ENCODE measurements at places on chromosomes 12 and 14.

- DNase-seq = no peak
Measured at GRCh38 chr14:69719501-69719951, 47.4 kb upstream of the SRSF5 start.

DNA sequence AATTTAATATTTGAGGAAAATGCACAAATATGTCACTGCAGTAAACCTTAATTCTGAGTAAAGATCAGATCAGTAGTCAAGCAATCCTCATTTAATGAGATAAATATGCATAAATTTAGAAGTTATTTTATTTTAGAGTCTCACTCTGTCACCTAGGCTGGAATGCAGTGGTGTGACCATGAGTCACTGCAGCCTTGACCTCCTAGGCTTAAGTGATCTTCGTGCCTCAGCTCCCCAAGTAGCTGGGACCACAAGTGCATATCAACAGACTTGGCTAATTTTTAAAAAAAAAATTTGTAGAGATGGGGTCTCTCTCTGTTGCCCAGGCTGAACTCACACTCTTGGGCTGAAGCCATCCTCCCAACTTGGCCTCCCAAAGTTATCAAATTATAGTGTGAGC lies 41.3 kb downstream of the LMO3 start:
- no peak for DNase-seq

DNA sequence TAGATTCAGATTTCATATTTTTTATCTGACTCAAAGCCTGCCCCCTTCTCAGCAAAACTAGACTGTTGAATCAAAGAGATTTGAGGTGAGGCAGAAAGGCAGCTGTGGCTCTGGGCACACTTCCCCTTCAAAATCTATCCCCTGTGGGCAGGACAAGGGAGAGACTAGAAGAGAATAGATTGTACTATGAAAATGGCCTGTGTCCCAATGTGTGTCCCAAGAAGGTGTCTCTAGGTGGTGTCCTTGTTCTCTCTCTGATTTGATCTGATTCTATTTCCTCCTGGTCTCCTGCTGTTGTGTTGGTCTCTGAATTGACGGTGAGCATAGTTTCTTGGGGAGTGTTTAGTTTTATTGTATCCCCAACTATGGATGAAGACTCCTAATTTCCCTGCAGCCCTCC lies 565.8 kb upstream of the ATP2B1 start:
- no peak for DNase-seq

GRCh38 chr12:30286345-30286926 lies 409.2 kb downstream of the IPO8 start:
- DNase-seq = no peak

DNA sequence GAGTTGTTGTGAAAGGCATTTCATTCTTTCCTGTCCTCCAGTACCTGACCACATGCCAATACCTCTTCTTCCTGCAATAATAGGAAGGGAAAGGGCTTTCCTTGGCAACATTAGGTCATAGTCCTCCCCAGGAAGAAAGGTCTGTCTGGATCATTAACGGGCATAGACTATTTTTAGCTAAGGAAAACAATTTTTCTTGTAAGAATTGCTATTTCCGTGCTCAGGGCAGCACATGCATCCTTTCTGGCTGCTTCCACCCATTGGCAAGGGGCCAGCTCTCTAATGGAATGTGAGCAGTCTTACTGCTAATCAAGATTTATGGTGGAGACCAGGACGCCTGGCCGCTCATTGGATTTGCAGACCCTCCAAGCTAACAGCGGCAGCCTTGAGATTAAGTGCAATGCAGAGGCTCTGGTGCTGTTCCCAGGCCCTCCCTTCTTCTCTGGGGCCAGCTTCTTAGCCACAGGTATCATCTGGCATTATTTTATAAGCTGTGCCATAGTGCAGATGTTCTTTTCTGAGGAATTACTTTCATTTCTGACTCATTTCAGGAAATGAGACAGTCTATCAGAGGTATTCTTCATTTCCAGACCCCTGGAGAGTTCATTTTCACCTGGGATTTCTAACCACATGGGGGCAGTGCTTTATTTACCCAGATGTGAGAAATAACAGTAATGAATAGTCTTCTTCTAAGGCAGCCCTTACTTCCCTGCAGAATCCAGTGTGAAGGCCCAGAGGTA lies 52.9 kb downstream of the ANO6 start:
- no peak for DNase-seq

- DNase-seq = no peak
Measured at GRCh38 chr12:67484791-67485480, 163.6 kb upstream of the DYRK2 start.

DNA sequence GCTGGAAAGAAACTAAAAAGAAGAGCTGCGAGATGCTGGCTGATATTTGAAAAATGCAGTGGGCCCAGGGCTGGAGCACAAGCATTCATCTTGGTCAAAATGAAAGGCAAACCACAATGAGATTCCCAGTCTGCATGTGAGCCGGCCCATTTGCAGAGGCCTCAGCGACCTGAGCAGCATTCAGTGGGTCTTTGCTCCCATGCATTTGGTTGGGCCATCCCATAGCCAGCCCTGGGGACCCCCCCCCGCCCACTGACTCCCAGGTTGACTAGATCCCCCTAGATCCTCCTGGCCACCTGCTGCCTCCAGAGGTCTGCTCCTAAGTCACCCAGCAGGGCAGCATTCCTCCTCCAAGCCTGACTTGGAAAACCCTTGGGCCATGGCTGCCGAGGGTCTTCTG lies 59.8 kb downstream of the PRMT8 start:
- no peak for DNase-seq

DNA sequence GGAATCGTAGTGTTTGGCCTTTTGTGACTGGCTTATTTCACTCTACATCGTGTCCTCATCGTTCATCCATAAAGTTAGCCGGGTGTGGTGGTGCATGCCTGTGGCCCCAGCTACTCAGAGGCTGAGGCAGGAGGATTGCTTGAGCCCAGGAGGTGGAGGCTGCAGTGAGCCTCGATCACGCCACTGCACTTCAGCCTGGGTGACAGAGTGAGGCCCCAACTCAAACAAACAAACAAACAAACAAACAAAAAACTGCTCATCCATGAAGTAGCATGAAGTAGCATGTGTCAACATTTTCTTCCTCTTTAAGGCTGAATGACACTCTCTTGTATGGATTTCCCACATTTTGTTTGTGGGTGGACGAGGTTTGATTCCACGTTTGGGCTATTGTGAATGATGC lies 44.0 kb upstream of the MEG3 start:
- DNase-seq = no peak

- DNase-seq = no peak
Measured at GRCh38 chr12:64010069-64010686, 165.7 kb downstream of the SRGAP1 start.

DNA sequence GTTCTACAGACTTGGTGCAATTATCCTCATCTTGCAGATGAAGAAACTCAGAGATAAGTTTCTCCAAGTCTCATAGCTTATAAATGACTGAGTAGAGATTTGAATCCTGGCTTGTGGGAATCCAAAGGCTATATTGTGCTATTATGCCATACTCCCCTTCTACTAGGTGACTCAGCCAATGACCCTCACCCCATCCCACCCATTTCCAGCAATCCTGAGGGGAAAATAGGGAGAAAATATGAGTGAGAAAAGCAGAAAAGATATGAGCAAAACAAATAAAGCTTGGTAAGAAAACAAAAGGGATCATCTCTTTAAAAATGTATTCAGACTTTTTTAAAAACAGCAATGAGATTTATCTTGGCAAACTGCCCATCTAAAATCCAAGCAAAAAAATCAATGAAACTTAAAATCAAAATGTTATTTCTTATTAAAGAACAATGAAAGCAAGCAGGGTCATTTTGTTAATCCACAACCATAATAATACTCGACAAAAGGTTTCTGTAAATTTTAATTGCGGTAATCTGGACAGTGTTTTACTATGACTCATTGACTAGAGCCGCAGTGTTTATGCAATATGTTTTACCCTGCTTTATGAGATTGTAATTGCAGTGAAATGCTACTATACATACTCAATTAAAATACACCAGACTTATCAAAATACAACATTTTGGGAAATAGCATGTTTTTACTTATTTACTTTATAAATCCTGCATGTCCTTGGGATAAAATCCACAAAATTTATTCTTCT lies 13.1 kb upstream of the LGR5 start:
- DNase-seq = no peak

DNA sequence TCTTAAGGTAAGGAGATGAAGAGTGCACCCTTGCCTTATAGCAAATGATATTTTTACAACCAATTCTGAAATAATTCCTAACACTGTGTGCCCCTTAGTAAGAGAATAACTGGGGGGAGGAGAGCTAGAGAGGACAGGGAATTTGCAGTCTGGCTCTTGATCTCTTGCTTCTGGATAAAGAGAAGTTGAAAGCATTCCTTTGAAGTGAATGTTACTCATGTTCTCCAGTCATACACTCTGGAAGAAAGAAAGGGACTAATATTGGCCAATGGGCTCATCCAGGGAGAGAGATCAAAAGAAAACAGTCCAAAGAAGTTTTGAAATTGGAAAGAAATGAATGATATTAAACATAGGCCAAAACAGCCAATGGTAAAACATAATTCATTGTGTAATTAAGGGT lies 25.3 kb downstream of the C12orf75 start:
- no peak for DNase-seq

- DNase-seq = no peak
Measured at GRCh38 chr14:31137214-31137889, 70.2 kb downstream of the HECTD1 start.

DNA sequence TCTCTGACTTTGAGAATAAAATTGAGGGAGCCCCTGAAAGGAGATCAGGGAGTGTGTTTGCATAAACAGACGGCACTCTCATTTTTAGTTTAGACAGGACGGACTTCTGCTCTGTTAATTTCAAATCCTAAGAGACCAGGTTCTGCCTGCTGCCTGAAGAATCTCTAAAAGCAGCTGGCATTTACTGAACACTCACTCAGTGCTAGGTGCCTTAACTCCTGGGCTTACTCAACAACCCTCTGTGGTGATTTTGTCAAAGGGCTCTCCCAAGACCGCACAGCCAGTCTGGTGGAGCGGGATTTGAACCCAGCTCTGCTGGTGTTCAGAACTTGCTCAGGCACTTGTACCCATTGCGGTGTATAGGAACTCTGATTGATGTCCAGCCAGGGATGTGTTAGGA lies 2.2 kb downstream of the ORAI1 start:
- DNase-seq = no peak

GRCh38 chr12:128745772-128746689 lies 77.7 kb downstream of the SLC15A4 start:
- no peak for DNase-seq

- DNase-seq = no peak
Measured at GRCh38 chr12:56021889-56022497, 1.1 kb downstream of the IKZF4 start.

- DNase-seq = no peak
Measured at GRCh38 chr14:52314595-52315354, 663 bp downstream of the PTGER2 start.

- DNase-seq = no peak
Measured at GRCh38 chr14:101482066-101482465, 79.2 kb upstream of the DIO3 start.

GRCh38 chr12:94326234-94326633 lies 133.4 kb downstream of the CEP83 start:
- no peak for DNase-seq

DNA sequence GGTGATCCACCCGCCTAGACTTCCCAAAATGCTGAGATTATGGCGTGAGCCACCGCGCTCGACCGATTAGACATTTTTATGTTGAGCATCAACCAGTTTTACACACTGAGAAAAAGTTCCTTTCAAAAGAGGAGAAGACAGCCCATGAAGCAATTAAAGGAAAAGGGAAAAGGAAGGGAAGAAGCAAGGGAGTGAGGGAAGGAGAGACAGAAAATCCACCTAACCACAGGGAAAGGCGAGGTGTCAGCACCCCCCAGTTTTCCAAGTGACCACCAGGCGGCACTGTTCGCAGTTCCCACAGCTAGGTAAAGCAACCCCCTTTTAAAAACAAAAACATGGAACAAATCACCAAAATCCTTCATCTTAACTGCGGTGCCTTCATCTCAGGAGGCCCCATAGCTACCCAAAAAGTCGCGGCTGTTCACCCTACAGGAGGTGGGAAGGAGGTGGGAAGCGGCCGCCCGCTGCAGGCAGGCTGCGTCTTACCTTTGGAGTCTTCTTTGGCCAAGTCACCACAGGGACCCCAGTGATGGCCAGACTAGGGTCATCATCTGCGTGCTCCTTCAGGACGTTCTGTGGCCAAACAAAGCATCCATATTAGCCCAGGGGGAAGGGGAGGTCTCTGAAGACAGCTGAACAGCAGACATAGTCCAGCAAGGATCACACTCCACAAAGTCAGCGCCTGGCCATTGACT lies 86.6 kb downstream of the KDM2B start:
- DNase-seq = peak; percentile 38

DNA sequence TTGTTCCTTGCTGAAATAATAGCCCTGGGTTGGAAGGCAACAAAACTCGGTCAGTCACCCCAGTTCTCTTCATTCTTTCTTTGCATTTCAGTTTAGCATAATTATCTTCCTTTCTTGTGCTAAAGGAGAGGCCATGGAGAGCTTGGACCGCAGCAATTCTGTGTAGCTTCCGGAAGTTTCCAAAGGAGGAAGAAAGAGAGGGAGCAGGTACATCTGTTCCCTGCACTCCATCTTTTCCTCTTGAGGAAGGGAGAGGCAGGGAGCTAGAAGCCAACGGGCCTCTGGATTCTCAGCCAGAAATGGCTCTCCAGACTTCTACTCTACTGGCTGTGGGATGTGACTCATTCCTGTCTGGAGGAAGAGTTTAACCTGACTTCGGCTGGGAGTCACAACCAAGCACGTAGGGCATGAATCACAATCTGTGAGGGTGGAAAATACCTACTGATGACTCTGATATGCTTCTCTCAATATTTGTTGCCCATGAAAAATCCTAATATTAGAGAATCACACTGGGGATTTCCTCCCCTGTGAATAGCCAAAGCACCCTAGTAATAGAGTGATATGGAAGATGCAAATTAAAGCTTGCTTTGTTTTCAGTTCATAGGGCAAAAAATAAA lies 17.0 kb downstream of the ANO6 start:
- DNase-seq = peak; percentile 2

DNA sequence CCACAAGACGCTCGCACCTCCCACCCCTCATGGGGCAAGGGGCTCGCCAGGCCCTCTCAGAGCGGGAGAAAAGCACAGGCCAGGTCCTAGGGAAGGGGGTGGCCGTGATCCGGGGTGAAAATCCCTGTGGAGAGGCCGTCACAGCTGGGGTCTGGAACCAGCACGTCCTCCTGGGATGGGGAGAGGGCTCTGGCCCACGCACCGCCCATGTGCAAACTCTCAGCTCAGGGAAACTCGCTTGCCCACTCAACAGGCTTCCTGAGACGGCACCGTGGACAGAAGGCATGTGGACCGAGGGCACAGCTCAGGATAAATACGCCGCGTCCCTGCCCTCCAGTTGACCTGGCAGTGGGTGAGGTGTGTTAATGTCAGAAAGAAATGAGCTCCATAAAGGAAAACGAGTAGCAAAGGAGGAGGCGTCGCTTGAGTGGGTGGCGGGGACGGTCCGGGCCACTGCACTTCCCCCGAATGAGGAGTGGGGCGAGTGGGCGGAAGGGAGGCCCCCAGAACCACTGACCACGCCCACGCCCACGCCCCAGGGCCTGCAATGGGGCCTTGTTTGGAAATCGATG lies 57.6 kb upstream of the GALNT9 start:
- DNase-seq = no peak
